ENCODE measurements at places on chromosomes 7 and 10. TPM values are rescaled to one million over a fixed set of nuclear protein-coding genes. Genes with fewer than 3 reads are reported as not detected.

- no peak overlapping the region for H3K4me3 ChIP-seq
- no peaks in the 10 kb centered on the region for H3K27me3 ChIP-seq
- H3K36me3 ChIP-seq = no peaks in the 10 kb centered on the region
- H3K4me1 ChIP-seq = peaks cover 23% of the 10 kb centered on the region
- peak overlapping the region; percentile 92 for H3K27ac ChIP-seq
These were observed 127.4 kb downstream of the RGS10 start for GRCh38 chr10:119415121-119415520.

DNA sequence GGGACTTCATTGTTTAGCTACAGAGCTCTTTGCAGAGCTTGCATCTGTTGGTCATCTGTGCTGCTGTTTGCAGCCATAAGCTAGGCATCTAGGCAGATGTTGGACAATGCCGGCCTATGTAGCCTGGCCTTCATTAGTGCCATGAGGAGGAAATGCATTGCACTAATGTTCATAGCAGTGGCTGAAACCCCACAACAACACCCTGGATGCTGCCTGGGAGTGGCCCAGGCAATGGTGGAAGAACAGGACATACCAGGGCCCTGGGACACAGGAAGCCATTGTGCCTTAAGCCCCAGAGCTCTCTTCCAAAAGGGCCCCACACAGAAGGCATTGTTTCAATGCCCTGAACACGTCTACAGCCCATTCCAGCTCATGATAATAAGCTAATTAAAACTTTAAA lies 131.5 kb upstream of the LYZL1 start:
- DNase-seq = no peak
- H3K36me3 ChIP-seq = no peaks in the 10 kb centered on the region
- no peaks in the 10 kb centered on the region for H3K4me1 ChIP-seq
- no peak overlapping the region for H3K4me3 ChIP-seq
- H3K27me3 ChIP-seq = peaks cover 4% of the 10 kb centered on the region

- H3K4me1 ChIP-seq = peaks cover 7% of the 10 kb centered on the region
- no peaks in the 10 kb centered on the region for H3K27me3 ChIP-seq
- peak overlapping the region; percentile 19 for H3K27ac ChIP-seq
- no peaks in the 10 kb centered on the region for H3K36me3 ChIP-seq
- DNase-seq = peak; percentile 58
These were observed 1.2 kb downstream of the JAZF1 start for GRCh38 chr7:28179120-28180030.

- no peak overlapping the region for H3K27ac ChIP-seq
- no peaks in the 10 kb centered on the region for H3K4me1 ChIP-seq
- H3K36me3 ChIP-seq = no peaks in the 10 kb centered on the region
- H3K4me3 ChIP-seq = no peak overlapping the region
These were observed 295.9 kb downstream of the CSTF2T start for GRCh38 chr10:51403521-51403920.

DNA sequence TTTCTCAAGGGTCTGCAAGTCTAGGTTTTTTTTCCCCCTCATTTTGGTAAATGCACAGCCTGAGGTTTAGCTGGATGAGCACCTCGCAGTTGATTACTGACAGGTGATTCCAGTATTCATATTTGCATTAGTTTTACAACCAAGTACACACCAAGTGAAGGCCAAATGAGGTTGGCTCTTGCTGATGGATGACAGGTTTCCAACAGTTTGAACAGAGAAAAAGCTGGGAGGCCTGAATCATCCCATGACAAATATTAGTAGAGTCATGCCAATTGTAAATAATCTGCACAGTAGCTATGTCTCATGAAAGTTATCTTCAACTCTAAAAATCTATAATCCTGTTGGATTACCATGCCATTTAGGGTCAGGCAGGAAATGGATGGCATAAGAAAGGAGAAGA lies 399.8 kb downstream of the HTR7 start:
- H3K4me3 ChIP-seq = no peak overlapping the region
- no peaks in the 10 kb centered on the region for H3K27me3 ChIP-seq
- no peak overlapping the region for H3K27ac ChIP-seq
- no peaks in the 10 kb centered on the region for H3K36me3 ChIP-seq
- H3K4me1 ChIP-seq = no peaks in the 10 kb centered on the region
- DNase-seq = no peak

DNA sequence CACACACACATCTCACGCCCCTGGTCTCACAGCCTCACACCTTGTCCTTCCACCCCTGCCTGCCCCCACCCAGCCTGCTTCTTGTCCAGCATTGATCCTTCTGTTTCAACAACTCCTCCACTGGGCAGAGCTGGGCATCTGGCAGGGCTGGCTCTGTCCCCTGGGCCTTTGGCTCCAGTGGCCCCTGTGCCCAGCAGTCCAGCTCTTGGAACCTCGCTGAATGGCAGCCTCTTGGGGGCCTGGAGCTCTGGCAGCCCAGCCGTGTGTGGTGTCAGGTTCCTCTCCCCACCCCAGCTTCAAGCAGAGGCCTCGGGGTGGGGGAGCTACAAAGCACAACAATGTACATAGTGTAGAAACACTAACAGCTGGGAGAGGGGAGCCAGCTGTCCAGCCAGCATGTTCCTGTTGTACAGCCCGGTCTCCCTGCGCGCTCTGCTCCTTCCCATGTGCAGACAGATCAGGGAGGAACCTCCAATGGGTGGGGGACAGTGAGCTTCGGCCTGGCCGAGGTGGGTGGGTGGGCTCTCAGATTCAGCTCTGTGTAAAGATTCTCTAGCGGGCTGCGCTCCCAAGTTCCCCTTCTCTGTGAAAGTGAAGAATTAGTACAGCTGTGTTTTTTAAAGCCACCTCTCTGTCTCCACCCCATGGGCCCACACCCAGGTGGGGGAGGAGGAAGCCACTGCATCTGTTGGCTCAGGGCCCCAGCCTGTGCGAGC lies 19.4 kb downstream of the ZMIZ2 start:
- H3K4me1 ChIP-seq = peaks cover 21% of the 10 kb centered on the region
- no peaks in the 10 kb centered on the region for H3K27me3 ChIP-seq
- H3K4me3 ChIP-seq = no peak overlapping the region
- peak overlapping the region; percentile 14 for H3K27ac ChIP-seq
- DNase-seq = peak; percentile 90

GRCh38 chr10:67803588-67804394 lies 34.2 kb downstream of the DNAJC12 start:
- H3K4me3 ChIP-seq = no peak overlapping the region

DNA sequence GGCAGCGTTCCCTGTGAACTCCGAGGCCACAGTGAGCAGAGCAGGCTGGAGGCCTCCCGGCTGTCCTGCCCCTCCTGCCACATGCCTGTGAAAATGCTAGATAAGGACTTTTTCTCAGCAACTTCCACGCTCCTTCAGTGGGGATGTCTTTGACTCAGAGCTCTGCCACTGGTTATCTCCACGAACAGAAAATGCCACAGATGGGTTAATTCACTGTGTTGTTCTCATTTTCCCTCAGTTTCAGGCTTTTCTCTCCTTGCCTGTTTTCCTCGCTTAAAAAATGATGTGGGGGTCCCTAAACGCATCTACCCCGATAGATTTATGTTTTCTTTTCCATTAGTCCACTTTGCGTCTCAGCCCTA lies 51.3 kb downstream of the IKZF1 start:
- no peaks in the 10 kb centered on the region for H3K36me3 ChIP-seq
- H3K4me1 ChIP-seq = no peaks in the 10 kb centered on the region
- no peaks in the 10 kb centered on the region for H3K27me3 ChIP-seq
- H3K27ac ChIP-seq = no peak overlapping the region
- H3K4me3 ChIP-seq = no peak overlapping the region
- no peak for DNase-seq

DNA sequence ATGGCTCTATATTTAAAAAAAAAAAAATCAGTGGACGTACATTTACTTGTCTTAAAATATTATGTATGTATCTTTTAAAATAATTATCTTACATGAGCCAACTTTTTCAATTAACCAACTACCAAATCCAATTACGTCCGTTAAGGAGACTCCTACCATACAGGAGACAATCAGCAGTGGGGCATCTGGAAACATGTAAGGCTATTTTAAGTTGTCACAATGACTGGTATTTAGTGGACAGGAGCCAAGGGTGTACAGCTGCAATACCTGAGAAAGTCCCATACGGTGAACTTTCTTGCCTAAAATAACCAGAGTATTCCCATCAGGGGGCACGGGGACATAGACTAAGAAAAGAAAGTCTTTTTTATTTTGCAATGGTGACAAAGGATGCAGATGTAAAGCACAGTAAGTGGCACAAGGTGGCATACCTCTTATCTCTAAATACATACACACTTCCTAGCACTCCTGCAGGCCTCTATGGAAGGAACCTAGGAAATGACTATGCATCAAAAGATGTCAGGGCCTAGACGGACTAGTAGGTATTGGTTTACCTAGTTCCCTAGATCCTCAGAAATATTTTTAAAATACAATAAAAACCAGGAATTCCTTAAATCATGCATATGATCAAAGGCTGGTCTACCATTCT lies 16.0 kb upstream of the TLL2 start:
- H3K27ac ChIP-seq = no peak overlapping the region
- DNase-seq = no peak
- peaks cover 7% of the 10 kb centered on the region for H3K36me3 ChIP-seq

- H3K36me3 ChIP-seq = no peaks in the 10 kb centered on the region
- H3K4me1 ChIP-seq = peaks cover 12% of the 10 kb centered on the region
- H3K27me3 ChIP-seq = no peaks in the 10 kb centered on the region
- no peak overlapping the region for H3K27ac ChIP-seq
- H3K4me3 ChIP-seq = no peak overlapping the region
These were observed 288.9 kb upstream of the KLF6 start for GRCh38 chr10:4073912-4074311.

DNA sequence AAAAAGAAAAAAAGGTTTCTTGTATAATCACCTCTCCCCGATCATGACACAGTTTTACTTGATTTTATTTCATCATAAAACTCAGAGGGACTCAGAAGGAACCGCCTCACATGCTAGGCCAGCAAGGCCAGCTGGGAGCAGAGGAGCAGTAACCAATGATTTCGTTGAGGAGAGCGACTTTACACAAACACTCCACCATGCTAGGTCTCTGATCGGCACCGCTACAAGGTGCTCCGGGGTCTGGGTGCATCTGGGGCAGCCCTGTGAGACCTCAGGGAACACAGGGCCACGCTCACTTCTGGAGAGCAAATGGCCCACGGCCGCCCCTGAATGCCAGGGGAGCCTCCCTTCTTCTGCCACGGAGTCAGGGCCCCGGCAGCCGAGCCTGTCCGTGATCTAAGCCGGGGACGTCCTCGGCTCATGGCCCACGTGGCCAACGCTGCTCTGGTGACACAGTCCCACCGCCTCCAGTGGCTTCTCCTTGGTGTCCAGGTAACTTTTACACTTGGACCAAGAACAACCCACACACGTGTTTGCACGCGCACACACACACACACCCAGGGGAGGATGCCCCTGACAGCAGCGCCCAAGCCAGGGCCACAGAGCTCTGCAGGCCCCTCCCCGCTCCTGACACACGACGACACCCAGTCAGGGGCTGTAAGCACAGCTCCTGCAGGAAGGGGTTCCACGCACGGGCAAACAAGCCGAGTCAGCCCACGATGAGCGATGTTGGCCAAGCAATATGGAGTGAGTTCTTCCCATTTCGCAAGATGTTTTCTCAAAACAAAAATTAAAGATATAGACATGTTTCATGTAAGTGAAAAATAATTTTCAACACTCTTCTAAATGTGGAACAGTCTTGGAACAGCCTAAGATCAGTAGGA lies 332.3 kb downstream of the DNAJB6 start:
- H3K36me3 ChIP-seq = no peaks in the 10 kb centered on the region
- no peaks in the 10 kb centered on the region for H3K27me3 ChIP-seq
- H3K4me3 ChIP-seq = no peak overlapping the region
- no peak overlapping the region for H3K27ac ChIP-seq
- H3K4me1 ChIP-seq = no peaks in the 10 kb centered on the region

DNA sequence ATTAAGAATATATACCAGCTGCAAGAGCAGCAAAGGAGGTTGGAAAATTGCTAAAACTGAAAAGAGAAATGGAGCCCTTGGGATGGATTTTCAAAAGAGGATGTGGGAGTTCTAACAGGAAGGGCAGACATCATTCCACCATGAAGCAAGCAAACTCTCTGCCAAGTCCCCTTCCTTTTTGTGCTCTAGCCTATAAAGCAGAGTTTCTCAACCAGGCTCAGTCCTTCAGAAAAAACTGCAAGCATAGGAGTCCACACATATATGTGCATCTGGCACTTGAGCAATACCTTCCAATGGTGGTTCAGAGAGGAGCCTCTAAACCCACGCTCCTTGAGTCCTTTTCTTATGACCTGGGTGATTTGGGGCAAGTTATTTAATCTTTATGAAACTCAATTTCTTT lies 98.6 kb upstream of the MKX start:
- no peak overlapping the region for H3K4me3 ChIP-seq
- no peak for DNase-seq
- no peaks in the 10 kb centered on the region for H3K4me1 ChIP-seq
- no peak overlapping the region for H3K27ac ChIP-seq
- H3K27me3 ChIP-seq = no peaks in the 10 kb centered on the region

DNA sequence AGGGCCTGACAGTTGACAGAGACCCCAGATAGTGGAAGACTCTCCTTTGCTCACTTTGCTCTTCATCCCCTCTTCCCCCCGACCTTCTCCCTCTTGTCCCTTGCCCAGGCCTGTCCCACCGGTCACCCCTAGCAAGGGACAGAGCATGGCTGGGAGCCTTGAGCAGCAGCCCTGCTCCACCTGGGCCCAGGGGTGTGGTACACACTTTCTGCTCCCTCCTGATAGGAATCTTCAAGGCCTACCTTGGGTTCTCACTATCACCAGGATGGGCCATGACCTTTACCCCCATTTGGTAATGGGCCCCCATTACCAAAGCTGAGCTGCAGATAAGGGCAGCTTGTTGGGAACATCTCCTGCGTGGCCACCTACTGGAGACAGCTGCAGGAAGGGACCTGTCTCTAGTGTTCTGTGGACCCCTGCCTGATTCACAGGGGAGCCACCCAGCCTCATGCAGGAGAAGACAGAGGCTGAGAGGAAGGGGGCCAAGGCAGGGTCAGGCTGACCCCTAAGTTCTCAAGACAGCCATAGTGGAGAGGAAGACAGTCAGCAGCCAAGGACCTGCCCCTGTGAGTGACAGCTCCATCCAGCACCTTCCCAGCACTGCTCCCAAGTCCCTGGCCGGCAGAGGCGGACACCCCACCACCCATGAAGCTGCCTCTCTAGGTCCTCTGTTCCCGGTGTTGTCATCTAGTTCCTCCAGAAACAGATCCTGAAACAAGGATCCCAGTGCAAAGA lies 913 bp upstream of the NPC1L1 start:
- peaks cover 3% of the 10 kb centered on the region for H3K27me3 ChIP-seq
- peaks cover 2% of the 10 kb centered on the region for H3K4me1 ChIP-seq
- H3K36me3 ChIP-seq = no peaks in the 10 kb centered on the region
- no peak for DNase-seq
- no peak overlapping the region for H3K4me3 ChIP-seq

GRCh38 chr10:74328388-74328787 lies 177.4 kb downstream of the ADK start:
- H3K27me3 ChIP-seq = no peaks in the 10 kb centered on the region
- no peak overlapping the region for H3K4me3 ChIP-seq
- H3K36me3 ChIP-seq = no peaks in the 10 kb centered on the region
- no peak overlapping the region for H3K27ac ChIP-seq
- peaks cover 1% of the 10 kb centered on the region for H3K4me1 ChIP-seq

- no peaks in the 10 kb centered on the region for H3K36me3 ChIP-seq
- no peak for DNase-seq
- no peak overlapping the region for H3K27ac ChIP-seq
- H3K27me3 ChIP-seq = no peaks in the 10 kb centered on the region
These were observed 290.7 kb downstream of the FGFR2 start for GRCh38 chr10:121307411-121307980.

Gene TMEM140
- total RNA-seq = 29.7 TPM

Gene ADAP1
- total RNA-seq = 2.3 TPM

Gene DCLRE1A
- 9.4 TPM for total RNA-seq

Gene PPP1R3C
- 94.5 TPM for total RNA-seq

Gene CAMK2B
- total RNA-seq = 0.26 TPM

Gene SCIN
- 0.17 TPM for total RNA-seq

Gene PON3
- under 0.01 TPM for total RNA-seq

Gene CALML5
- total RNA-seq = not detected

Gene PON1
- not detected for total RNA-seq

Gene TSPAN12
- total RNA-seq = 1.5 TPM

Gene H2AZ2
- total RNA-seq = 121 TPM
